Activated CD8-positive, alpha-beta T cell treated with anti-CD3 and anti-CD28 coated beads, Interleukin-2, amount 10 ng/mL, durations not matched to agents 7 days and 5 days (primary cell): ENCODE measurements at places on chromosomes 4 and X.

DNA sequence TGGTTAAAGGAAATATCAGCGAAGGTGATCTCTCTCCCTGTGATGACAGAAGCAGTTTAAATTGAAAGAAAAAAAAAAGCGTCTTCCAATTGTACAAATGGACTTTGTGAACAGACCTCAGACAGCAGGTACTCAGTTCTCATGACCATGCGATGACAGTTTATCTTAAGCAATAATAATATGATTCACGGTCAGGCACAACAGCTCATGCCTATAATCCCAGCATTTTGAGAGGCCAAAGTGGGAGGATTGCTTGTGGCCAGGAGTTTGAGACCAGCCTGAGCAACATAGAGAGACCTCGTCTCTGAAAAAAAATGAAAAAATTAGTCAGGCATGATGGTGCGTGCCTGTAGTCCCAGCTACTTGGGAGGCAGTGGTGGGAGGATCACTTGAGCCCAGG lies 51.0 kb downstream of the RELL1 start:
- no peak for DNase-seq

DNA sequence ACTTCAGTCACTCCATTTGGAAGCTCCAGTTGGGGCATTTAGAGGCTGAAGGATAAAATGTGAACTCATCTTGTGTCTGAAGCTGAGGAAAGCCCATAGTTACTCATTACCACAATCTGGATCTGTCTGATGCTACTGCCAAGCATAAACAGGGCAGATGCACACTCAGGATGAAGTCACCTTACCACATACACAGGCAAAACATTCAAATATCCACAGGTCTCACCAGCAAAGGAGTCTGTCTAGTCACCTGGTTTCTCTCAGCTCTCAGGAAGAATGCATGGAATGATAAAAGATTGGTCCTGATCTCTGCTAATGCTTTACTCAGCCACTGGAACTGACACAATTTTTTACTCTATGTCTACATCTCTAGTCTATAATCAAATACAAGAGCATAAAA lies 13.0 kb upstream of the ODAPH start:
- DNase-seq = no peak

DNA sequence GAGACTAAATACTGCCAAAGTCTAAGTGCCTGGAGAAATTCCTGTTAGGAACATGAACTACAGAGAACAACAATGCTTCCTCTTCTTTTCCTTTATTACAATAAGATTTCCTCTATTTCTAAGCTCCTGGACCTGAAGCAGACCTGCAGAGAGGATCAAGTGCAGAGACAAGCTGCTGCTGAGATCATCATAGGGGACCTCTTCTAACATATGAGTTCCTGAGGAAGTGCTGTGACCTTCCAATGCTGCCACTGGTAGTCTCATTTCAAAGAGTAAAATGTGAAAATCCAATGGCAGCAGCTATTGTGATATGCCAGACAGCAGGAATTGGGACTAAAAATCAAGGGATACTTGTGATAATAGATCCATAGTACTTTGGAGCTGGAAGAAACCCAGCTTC lies 28.0 kb downstream of the CCNG2 start:
- no peak for DNase-seq

DNA sequence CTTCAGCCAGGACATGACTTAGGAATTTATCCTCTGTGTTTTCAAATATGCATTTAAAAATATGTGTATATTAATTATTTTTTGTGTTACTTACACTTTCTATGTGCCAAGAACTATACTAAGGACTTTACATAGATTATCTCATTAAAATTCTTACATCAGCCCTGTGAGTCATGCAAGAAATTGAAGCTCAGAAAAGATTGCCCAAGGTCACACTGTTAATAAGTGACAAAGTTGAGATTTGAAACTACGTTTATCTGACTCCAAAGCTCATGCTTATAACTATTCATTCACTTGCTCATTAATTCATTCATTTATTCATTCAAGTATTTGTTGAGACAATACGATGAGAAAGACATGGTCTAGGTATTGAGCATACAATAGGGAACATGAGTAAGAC lies 62.9 kb upstream of the CHRDL1 start:
- no peak for DNase-seq

- no peak for DNase-seq
Measured at GRCh38 chrX:11890836-11891514, 132.9 kb downstream of the MSL3 start.

DNA sequence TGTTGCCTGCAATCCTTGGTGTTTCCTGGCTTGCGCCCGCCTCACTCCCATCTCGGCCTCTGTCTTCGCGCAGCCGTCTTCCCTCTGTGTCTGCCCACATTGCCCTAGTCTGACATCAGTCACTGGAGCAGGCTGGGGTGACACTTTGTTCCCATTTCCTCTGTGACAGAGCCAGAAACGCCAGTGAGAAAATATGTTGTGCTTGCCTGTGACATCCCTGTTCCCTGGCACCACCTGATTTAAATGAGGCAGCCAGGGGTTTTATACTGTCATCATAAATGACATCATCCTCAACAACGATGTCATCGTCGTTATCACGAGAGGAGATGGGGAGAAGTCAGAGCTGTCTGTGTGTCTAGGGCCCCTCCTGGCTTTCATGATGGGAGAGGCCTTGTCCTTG lies 29.1 kb downstream of the ZNF185 start:
- no peak for DNase-seq
